Muscle of back (tissue), 13 donors: ENCODE measurements at places on chromosomes 5 and 9. TPM values are rescaled to one million over a fixed set of nuclear protein-coding genes. Genes with fewer than 3 reads are reported as not detected.

Gene ASPN
- 246 TPM for polyA plus RNA-seq

- DNase-seq = peak; percentile 72
These were observed 326.1 kb downstream of the PLK2 start for GRCh38 chr5:58133631-58134296.

- no peak for DNase-seq
These were observed 270.4 kb upstream of the DMRT1 start for GRCh38 chr9:571066-571465.

GRCh38 chr5:94705427-94705826 is 87.0 kb downstream of the SLF1 start:
- no peak for DNase-seq

Gene DRD1
- 0.69 TPM for polyA plus RNA-seq

GRCh38 chr5:72177538-72177937 is 70.3 kb downstream of the MAP1B start:
- no peak for DNase-seq

GRCh38 chr9:134764473-134765269 is 115.9 kb upstream of the FCN2 start:
- DNase-seq = no peak

Gene LHX2
- 2.0 TPM for polyA plus RNA-seq

GRCh38 chr5:170164087-170164486 is 58.4 kb downstream of the FOXI1 start:
- DNase-seq = no peak

- DNase-seq = no peak
These were observed 43.4 kb upstream of the BICD2 start for GRCh38 chr9:92807757-92808725.

Gene C9orf43
- 0.45 TPM for polyA plus RNA-seq

- no peak for DNase-seq
These were observed 32.8 kb downstream of the SECISBP2 start for GRCh38 chr9:89350988-89351557.

Gene FOXD4
- 1.8 TPM for polyA plus RNA-seq

DNA sequence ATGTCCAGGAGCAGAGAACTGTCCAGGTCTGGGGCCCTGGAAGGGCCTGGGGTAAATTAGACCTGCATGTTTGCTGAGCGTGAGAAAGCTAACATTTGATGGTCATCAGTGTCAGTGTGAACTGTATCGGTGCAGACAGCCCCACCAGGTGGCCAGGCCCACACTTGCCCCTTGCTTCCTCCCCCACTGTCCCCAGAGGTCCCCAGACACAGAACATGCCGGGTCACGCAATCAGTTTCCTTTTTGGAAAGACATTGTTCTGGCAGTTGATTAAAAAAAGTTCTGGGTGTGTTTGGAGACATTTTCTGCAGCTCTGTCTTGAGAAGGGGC is 1.5 kb downstream of the NKD2 start:
- no peak for DNase-seq

GRCh38 chr9:130117376-130117775 is 54.8 kb upstream of the NCS1 start:
- no peak for DNase-seq

- DNase-seq = no peak
These were observed 11.5 kb downstream of the PTAR1 start for GRCh38 chr9:69748304-69748703.

- DNase-seq = no peak
These were observed 30.4 kb downstream of the ACO1 start for GRCh38 chr9:32414856-32415255.

Gene NR5A1
- not detected for polyA plus RNA-seq

DNA sequence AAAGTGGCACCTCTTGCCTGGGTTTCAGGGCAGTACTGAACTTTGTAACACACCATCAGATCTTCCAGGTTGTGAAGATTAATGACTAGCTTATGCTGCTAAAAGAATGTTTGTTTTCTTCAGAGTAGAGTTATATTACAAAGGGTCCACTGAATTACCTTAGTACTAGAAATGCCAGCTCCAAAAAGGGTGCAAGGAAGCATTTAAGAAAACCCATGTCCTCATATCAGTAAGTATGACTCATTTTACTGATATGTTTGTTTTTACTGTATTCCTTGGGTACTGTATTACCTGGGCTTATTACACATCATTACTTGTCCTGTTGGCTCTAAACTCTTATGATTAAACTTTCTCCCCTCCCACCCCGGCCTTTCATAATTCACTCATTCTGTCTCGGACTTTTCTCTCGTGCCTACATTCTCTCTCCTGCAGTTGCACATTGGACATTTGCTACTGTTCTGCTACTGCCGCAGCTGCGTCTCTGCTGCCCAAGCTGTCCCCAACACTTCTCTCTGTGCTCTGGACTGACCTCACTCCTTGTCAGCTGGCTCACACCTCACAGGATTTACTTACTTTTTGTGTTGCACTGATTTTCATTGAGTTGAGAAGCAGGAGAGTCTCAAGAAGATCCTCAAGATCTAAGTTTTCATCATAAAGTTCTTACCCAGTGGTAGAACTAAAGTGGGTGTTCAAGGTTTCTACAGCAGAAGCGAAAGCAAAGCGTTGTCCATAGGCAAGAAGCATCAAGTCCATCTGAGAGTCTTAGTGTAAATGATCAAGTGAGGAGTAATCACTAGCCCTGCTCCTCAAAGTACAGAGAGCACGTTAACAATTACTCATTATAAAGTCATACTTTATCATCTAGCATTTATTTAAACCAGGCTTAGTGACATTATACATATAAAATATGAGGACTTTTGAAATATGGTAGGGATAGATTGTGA is 53.2 kb upstream of the C9orf72 start:
- DNase-seq = no peak

GRCh38 chr5:78889369-78890140 is 95.6 kb downstream of the ARSB start:
- DNase-seq = no peak

Gene MAML1
- 24.8 TPM for polyA plus RNA-seq

GRCh38 chr9:36781533-36781932 is 208.8 kb downstream of the MELK start:
- DNase-seq = no peak

Gene CYFIP2
- polyA plus RNA-seq = 15.4 TPM

GRCh38 chr9:7980041-7980440 is 180.5 kb upstream of the DMAC1 start:
- DNase-seq = no peak

DNA sequence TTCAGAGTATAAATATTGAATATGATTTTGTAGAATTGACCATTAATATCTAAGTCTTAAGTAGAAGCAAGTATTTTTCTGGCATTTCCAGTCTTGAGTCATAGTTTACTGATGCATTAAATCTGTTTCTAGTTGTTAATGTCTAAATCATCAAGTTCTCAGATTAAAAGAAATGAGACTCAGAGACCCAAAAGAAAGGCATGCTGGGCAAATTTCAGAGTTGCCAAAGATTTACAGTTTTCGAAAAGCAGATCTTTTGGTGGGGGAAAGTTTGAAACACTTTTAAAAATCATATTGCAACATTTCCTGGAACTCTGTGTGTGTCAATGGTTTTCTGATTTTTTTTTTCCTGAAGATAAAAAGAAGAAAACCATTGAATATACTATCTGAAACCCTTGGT is 60.9 kb downstream of the ANKRD55 start:
- DNase-seq = peak; percentile 71

DNA sequence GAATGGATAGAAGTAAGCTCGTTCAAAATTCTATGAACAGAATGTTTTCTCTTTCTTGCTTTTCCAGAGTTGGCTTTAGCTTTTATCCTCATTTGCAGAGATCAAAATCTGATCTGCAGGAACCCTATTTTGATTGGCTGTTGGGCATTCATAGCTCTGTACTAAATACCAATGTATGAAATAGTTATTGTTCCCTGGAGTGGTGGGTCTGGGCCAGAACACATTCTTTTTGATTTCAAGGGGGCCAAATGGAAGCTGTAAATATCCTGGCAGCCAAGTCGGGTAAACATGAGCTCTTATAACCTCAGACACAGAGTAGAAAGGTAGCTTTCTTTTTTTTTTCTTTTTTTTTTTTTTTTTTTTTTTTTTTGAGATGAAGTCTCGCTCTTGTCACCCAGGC is 241.5 kb downstream of the PDZD2 start:
- no peak for DNase-seq

DNA sequence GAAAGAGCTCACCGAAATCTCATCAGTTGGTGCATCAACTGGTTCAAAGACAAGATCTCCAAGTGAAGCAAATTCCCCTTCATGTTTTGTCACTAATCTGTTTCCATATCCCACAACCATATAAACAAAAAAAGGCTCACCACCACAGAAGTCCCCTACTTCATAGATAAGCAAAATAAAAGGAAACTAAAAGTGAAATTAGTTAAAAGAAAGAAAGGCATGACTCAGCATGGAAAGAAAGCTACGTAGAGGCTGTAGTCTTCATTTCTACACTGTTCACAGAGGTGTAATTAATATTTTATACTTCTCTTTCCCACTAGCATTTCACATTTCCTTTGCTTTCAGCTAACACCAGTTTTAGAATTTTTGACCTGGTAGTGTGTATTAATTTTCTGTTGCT is 208.0 kb downstream of the CYLC2 start:
- DNase-seq = no peak

DNA sequence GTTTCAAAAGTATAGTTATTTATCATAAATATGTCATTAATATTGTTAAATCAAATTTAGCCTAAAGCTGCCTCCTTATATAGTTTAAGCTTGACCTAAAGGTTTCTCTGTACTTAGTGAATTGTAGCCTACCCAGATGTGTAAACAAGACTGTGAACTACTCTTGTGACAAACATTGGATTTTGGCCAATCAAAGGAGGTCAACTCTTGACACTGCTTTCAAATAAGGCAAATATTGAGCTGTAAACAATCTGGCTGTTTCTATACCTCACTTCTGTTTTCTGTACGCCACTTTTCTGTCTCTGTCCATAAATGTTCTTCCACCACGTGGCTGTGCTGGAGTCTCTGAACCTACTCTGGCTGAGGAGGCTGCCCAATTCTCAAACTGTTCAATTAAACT is 51.2 kb downstream of the FXN start:
- DNase-seq = no peak

Gene PTRH1
- polyA plus RNA-seq = 8.2 TPM

Gene SLIT3
- polyA plus RNA-seq = 23.8 TPM

DNA sequence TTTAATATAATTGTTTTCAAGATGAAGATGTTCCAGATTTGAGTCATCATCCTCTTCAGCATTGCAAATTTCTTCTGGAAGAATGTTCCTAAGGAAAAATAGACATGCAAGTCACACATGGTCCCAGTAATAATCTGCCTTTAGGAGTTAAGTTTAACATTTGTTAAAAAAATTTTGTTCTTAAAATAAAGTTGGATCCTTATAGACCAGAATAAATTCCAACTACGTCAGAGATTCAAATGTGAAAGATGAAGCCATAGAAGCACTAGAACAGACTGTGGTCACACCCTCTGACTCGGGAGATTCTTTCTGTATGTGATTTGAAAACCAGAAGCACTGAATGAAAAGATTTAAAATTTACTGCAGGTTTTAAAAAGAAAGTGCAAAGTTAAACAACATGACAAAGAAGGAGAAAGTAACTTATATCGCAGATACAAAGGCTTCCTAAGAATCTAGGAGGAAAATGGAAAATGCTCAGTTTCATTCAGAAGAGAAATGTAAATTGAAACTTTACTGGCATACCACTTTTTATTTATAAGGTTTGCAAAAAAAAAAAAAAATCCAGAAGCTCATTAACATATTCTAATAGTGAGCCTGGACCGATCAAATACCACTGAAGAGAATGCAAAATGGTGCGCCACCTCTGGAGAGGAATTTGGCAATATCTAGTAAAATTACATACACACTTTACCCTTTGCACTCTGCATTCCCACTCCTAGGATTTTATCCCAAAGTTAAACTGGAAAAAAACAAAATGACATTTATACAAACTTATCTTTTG is 14.3 kb upstream of the ASPN start:
- DNase-seq = peak; percentile 55
